ENCODE measurements at places on chromosomes 3 and 15.

GRCh38 chr15:72486144-72486543, 12.0 kb downstream of the ARIH1 start:
- no peak for DNase-seq

DNA sequence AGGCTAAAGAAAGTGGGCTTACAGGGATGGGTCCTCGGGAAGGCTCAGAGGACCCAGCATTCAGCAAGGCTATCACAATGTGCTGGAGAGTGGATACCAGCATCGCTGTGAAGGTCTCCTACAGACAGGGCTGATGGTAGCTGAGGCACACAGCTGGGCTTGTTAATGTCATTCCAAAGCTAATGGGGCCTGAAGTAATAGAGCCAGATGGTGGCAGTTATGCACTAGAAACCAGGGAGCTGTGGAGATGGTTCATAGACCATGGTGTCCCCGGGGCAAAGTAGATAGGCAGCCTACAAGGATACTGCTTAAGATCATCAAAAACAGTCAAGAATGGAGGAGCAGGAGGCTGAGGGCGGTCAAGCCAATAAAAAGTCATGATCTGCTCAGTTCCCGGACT, 24.8 kb upstream of the BOC start:
- DNase-seq = no peak

GRCh38 chr3:53147903-53148400, 13.1 kb upstream of the PRKCD start:
- no peak for DNase-seq

GRCh38 chr15:68010361-68011153, 43.6 kb upstream of the PIAS1 start:
- DNase-seq = no peak

DNA sequence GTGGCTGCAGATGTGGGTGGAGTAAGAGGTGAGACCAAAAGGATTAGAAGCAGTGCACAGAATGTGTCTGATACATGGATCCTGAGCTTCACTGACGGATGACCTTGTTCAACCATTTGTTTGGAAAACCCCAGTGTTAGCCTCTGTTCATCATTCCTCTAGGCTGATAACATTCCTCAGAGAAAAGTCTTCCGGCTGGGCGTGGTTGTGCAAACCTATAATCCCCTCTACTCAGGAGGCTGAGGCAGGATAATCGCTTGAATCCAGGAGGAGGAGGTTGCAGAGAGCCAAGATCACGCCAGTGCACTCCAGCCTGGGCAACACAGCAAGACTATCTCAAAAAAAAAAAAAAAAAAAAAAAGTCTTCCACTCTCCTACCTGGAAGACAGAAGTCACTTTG, 23.1 kb upstream of the CHD2 start:
- no peak for DNase-seq

GRCh38 chr15:83475551-83475950, 28.4 kb downstream of the SH3GL3 start:
- no peak for DNase-seq
